ENCODE measurements at places on chromosomes 13 and 19.

DNA sequence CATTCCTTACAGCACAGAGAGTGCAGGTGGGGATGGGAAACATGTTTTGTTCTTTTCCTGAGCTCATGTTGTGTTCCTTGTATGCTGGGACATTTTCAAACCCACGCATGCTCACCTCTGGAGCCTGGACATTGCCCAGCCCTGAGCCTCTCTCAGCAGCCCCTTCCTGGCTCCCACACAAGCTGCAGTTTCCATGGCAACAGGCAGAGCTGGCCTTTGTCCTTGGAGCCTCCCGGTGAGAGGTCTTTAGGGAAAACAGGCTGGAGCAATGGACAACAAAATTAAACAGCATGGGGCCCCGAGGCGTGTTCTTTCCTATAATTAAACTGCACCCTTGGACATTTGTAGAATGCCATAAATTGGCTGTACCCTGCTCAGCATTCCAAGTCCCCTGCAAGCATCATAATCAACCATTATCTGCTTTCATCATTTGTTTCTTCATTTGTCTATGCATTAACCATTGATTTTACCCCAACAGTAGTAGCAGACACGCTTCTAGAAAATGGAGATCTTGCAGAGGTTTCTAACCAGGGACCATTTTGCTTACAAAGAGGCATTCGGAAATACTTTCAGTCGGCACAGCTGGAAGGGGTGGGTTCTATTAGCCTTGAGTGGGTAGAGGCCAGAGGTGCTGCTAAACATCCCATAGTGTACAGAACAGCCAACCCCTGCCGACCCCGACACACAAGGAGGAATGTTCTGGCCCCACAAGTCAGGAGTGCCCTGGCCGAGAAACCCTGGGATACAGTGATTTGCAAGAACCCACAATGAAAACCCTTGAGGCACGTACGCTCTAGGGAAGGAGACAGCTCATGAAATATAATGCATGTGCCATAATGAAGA lies 133.4 kb upstream of the PEG3 start:
- H3K4me1 ChIP-seq = no peaks in the 10 kb centered on the region
- no peaks in the 10 kb centered on the region for H3K36me3 ChIP-seq
- peaks cover 1% of the 10 kb centered on the region for H3K27me3 ChIP-seq
- no peak overlapping the region for H3K27ac ChIP-seq
- DNase-seq = no peak
- H3K4me3 ChIP-seq = no peak overlapping the region

- H3K27me3 ChIP-seq = no peaks in the 10 kb centered on the region
- H3K27ac ChIP-seq = no peak overlapping the region
- DNase-seq = no peak
- peaks cover 6% of the 10 kb centered on the region for H3K4me1 ChIP-seq
- H3K4me3 ChIP-seq = no peak overlapping the region
Observed at GRCh38 chr19:558770-559439, 13.5 kb upstream of the BSG start.

GRCh38 chr13:97142452-97142851 lies 79.7 kb upstream of the MBNL2 start:
- peaks cover 2% of the 10 kb centered on the region for H3K4me1 ChIP-seq
- DNase-seq = no peak
- no peaks in the 10 kb centered on the region for H3K36me3 ChIP-seq
- no peak overlapping the region for H3K4me3 ChIP-seq

GRCh38 chr13:73274147-73274546 lies 215.3 kb downstream of the KLF5 start:
- DNase-seq = no peak
- no peak overlapping the region for H3K4me3 ChIP-seq

GRCh38 chr13:59414006-59414405 lies 749.7 kb downstream of the DIAPH3 start:
- H3K27me3 ChIP-seq = no peaks in the 10 kb centered on the region
- no peak overlapping the region for H3K4me3 ChIP-seq
- no peaks in the 10 kb centered on the region for H3K36me3 ChIP-seq
- H3K4me1 ChIP-seq = no peaks in the 10 kb centered on the region
- no peak for DNase-seq
- no peak overlapping the region for H3K27ac ChIP-seq

GRCh38 chr13:45332036-45332830 lies 8.8 kb downstream of the TPT1 start:
- no peak overlapping the region for H3K4me3 ChIP-seq
- no peaks in the 10 kb centered on the region for H3K27me3 ChIP-seq
- H3K27ac ChIP-seq = no peak overlapping the region

DNA sequence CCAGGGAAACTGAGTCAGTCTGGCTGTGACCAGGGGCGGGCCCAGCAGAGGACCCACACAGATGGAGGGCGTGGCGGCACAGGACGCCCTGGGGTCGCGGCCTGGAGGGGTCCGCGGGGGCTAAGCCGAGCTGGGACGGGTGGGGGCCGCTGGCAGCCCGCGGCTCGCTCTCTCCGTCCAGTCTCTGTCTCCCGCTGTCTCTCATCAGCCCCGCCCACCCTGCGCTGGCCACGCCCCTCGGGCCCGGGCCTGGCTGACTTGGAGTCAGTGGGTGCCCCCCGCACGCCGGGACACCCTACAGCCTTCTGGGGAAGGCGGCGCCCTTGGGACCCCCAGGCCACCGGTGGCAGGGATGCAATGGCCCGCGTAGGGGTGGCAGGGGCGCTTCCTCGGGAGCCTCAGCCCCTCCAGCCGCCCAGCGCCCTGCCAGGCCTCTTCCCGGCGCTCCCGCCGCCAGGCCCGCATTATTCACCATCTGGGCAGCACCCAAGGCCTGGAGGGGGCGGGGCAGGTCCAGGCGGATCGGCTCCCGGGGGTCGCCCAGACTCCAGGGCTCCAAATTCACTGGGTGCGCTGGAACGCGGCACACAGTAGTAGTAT lies at the start of gene TBXA2R:
Gene TBXA2R (minus strand): TSS at position 186 of the 600 bp plus-strand sequence. CDS start 6,241 bp downstream, outside the sequence.
- no peaks in the 10 kb centered on the region for H3K36me3 ChIP-seq
- no peaks in the 10 kb centered on the region for H3K27me3 ChIP-seq
- peak; percentile 53 for DNase-seq

DNA sequence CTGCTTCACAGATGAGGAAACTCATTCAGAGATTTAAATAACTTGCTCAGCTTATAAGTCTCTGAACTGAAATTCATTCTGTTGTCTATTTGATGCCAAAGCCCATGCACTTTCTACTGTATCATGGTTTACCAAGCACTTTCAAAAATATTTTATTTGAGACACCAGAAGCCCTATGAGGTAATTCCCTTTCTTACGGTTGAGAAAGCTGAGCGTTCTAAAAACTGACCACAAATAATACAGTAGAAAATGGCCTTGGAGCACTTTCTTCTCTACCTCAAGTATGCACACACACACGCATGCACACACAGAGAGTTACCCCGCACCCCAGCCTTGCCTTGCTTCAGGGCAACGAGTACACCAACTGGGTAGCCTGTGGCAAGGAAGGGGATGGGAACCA lies 228.5 kb downstream of the RFC3 start:
- no peak overlapping the region for H3K4me3 ChIP-seq
- DNase-seq = no peak
- H3K27me3 ChIP-seq = no peaks in the 10 kb centered on the region
- H3K27ac ChIP-seq = no peak overlapping the region
